ENCODE measurements at places on chromosomes 6 and 20.

DNA sequence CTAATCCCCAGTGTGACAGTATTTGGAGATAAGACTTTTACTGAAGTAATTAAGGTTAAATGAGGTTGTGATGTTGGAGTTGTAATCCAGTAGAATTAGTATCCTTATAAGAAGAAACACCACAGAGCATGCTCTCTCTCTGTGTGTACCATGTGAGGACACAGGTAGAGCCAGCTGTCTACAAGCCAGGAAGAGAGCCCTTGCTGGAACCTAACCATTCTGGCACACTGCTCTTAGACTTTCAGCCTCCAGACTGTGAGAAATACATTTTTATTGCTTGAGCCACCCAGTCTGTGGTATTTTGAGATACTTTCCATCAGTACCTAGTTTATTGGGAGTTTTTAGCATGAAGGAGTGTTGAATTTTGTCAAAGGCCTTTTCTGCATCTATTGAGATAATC, 110.2 kb downstream of the PHF3 start:
- no peak for DNase-seq

GRCh38 chr6:110538416-110539160, 62.2 kb upstream of the SLC22A16 start:
- no peak for DNase-seq

- DNase-seq, result no peak
Observed at GRCh38 chr20:35831029-35831428, 59.2 kb downstream of the PHF20 start.

- no peak for DNase-seq
Observed at GRCh38 chr20:53943522-53944291, 126.7 kb downstream of the BCAS1 start.

DNA sequence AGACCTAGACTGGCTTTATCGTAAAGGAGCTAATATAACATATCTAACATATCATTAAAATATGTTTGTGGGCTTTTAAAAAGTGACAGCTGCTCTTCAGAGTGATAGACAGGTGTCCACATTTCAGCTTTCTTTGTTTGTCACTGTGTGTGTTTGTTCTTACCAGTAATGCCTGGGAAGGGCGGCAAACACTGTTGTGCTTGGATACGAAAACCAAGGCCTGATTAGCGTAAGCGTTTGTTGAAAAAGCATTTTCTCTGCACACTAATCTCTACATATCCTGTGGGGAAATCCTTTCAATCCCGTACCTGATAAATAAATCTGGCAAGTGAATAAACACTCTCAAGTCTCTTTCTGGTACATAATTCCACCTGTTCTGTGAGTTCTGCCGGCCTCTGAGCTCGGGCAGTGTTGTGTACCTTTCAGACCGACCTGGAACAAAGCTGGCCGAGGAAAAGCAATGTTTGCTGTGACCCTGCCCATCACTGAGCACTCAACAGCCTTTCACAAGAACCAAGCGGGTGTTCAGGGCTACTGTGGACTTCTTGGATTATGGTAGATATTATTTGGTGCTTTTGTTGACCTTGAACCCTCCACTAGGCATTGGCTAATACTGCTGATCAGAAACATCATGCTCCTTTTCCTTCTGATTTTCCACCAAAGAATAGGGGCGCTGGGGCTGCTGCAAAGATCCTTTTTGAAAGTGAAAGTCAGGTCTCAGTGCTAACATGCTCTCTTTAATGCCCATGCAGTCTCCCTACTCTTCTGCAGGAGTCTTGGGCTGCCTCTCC, 100.4 kb downstream of the CD83 start:
- DNase-seq, result no peak

DNA sequence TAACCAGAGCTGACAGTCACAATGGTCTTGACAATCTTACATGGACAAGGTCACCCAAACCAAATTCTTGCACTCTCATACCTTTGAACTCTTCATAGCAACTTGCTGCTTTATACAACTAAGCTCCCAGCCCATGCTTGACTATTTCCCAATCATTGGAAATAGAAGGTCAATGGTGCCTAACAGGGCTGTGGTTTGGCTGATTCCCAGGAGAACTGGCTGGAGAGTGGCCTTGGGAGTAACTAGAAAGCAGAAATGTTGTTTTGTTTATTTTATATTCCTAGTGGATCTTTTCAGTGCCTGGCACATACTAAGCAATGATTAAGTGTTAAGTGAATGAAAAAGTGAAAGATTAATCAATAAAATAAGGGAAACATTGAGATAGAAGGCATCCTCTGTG, 3.0 kb downstream of the SPINT4 start:
- DNase-seq, result no peak

- DNase-seq, result peak; percentile 56
Observed at GRCh38 chr20:31713312-31714273, 9.1 kb downstream of the BCL2L1 start.

DNA sequence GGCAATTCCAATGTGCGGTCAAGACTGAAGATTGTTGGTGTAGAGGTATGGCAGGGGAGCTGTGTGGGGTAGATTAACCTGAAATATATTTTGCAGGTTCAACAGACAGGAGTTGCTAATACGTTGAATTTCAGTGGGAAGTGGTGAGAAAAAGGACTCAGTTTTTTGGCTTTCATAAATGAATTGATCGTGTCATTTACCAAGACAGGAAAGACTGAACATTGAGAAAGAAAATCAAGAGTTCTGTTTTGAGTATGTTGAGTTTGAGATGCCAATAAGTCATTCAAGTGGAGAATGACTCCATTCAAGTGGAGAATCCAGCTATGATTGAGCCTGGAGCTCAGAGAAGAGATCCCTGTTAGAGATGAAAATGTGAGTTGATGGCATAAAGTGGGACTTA, 31.1 kb downstream of the NFYA start:
- DNase-seq, result no peak

DNA sequence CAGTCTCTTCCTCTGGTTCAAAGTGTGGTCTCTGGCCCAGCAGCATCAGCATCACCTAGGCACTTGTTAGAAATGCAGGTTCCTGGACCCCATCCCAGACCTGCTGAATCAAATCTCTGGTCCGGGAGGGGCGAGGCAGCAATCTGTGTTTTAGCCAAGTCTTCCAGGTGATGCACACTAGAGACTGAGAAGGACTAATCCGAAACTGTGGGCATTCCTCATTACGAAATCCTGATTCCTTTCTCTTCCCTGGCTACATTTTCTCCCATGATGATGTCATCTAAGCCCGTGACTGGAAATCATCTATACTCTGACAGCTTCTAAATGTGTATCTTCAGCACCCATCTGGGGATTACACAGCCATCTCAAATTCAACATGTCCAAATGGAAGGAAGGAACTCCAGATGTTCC, 39.7 kb upstream of the PRND start:
- no peak for DNase-seq

DNA sequence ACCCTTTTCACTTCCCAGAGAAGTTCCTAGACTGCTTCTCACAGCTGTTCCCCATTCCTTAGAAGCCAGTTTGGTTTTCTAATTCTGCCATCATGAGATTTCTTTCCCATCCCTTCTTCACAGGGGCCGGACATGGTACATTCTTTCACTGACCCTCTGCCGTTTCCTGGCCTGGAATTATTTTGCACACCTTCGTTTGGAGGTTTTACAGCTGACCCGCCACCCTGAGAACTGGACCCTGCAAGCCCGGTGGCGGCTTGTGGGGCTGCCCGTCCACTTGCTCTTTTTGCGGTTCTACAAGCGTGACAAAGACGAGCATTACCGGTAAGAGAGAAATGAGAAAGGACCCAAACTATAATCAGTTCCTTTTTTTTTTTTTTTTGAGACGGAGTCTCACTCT, 4.2 kb downstream of the C6orf136 start:
- DNase-seq, result no peak

GRCh38 chr6:27383011-27383410, 5.5 kb upstream of the ZNF391 start:
- DNase-seq, result no peak

GRCh38 chr20:25422032-25422431, 14.6 kb downstream of the GINS1 start:
- DNase-seq, result no peak

- DNase-seq, result no peak
Observed at GRCh38 chr6:122130026-122130348, 269.5 kb upstream of the HSF2 start.

- no peak for DNase-seq
Observed at GRCh38 chr20:16647875-16648597, 74.8 kb upstream of the KIF16B start.

DNA sequence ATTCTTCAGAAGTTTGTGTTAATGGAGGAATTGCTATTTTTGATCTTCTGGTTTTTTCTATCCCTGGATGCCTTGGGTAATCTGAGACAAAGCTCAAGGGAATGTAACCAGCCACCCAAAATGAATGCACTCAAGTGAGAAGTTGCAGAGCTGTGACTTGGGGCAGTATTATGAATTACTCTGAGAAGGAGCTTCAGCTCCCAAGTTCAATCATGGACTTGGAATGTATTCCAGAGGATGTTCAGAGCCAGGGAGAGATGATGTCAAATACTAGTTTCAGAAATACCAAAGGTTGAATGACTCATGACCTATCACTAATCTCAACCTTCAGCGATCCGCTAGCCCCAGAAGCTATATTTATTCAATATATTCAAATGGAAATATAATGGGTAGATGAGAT, 375.2 kb upstream of the PLCB4 start:
- DNase-seq, result no peak

DNA sequence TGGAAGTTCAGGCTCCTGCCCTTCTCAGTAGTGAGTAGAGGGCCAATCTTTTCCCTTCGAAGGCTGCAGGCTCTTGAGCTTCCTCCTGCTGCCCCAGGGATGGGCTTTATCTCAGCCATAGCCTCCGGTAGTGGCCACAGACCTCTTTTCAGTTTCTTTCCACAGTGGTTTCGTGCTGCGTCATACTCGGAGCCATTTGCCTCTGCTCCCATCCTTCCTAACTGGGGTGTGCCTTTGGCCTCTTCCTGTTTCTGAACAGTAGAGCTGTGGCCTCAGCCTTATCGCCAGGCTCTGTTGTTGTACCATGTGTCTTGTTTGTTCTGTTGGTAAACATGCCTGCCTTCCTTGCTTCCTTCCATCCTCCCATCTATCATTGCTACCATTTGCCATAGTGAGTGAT, 54.1 kb downstream of the TULP4 start:
- DNase-seq, result no peak

GRCh38 chr6:151564654-151565053, 70.8 kb downstream of the CCDC170 start:
- no peak for DNase-seq

DNA sequence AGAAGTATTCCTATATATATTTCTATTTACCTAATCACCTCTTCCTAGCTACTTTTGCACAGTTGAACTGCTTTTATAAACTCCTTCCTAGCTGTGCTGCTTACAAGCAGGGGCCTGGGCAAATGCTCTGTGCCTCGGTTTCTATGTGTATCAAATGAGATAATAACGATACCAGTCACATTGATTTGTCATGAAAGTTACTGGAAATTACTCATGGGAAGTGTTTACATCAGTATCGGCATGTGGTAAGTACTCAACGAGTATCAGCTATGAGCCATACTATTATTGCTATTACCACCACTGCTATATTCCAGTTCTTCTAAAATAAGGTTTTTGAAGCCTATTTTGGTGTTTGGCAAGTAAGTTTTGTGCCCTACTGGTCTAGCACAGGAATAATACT, 4.9 kb downstream of the LAMA4 start:
- DNase-seq, result no peak

DNA sequence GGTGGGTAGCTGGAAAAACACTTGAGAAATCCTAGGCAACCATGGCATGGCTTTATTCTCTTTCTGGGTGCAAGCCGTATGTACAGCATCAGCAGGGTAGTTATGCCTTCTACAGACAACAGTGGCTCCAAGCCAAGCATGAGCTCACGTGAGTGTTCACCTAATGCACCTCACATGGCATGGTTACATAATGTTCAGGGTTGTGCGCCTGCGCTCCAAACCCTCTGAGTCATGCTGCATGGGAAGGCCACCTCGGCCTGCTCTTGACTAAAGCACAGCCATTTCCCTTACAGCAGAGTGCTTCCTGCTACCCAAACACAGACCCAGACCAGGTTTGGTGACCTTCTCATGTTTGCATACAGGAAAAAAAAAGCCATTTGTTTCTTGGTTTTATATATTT, 96.2 kb downstream of the VIP start:
- DNase-seq, result no peak

DNA sequence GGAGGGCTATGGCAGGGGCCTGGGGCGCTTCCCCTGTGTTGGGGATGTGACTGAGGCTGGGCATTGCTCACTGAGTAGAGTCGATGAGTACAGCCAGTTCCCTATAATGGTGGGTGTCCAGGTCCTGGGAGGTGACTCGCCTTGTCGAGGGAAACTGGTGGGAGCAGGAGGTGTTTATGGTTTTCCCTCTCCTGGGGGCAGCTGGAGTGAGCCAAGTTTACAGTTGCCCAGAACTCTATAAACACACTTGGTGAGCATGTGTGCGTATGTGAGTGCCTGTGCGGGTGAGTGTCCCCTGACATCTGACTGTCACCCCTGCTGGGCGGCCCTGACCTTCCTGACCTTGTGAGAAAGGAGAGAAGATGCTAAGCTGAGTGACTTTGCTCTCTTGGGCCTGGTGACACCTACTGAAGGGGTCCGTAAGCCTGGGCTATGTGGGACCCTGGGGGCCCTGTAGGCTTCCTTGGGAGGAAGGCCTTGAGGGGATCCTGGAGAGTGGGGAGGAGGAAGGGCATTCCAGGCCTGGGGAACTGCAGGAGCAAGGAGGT, 65.9 kb downstream of the VEGFA start:
- no peak for DNase-seq

GRCh38 chr6:145814035-145814500, 527 bp downstream of the FBXO30 start:
- peak; percentile 35 for DNase-seq

GRCh38 chr6:127343809-127344659, 625 bp upstream of the ECHDC1 start:
- no peak for DNase-seq

- DNase-seq, result no peak
Observed at GRCh38 chr6:129203190-129203900, 320.4 kb downstream of the LAMA2 start.

GRCh38 chr6:145204301-145204700, 531.0 kb downstream of the EPM2A start:
- DNase-seq, result no peak

- DNase-seq, result no peak
Observed at GRCh38 chr6:168071620-168072019, 7.4 kb downstream of the FRMD1 start.

DNA sequence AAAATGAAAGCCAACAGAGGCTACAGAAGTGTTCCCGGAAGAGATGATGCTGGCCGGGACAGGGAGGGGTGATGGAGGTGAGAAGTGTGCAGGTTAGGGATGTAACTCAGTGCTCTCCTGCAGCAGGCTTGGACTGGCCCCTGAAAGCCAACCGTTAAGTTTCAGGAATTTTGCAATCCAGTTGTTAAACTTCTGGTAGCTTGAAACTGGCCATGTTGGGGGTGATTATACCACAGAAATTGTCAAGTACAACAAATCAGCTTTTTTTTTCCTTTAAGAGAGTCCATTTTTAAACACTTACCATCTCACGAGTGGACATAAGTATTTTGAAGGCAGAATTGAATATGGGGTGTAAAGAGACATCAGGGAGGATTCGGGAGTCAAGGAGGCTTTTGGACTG, 8.8 kb upstream of the SIRPB1 start:
- DNase-seq, result no peak

- no peak for DNase-seq
Observed at GRCh38 chr6:166687879-166688205, 60.8 kb upstream of the RPS6KA2 start.

All from renal cortex interstitium (tissue), 15 donors.